Right renal pelvis (tissue), 4 donors: ENCODE measurements at places on chromosomes 12 and 14. TPM values are rescaled to one million over a fixed set of nuclear protein-coding genes. Genes with fewer than 3 reads are reported as not detected.

DNA sequence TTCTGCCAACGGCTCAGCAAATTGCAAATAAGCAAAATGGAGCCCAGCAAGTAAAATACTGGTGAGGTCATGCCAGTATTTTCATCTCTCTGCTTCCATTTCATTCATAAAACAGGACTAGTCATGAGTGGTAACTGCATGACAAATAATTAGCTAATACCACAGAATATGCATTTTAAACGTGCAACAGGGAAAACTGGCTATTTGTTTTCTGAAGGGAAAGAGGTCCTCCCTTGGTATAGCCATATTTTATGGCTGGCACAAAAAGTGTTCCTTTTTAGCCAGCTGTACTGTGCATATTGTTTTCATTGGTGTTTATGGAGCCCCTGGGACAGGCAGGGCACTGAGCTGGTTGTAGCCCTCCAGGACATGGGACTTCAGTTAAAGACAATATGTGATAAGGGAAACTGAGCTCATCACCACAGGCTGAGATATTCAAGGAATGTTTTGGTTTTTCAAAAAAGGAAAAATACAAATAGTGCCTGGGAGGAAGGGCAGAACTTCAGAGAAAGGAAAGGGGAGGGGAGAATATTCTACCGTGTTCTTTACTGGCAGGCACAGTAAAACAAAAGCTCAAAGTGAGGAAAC lies 26.1 kb upstream of the FOXN3 start:
- DNase-seq: no peak

- DNase-seq: no peak
Observed at GRCh38 chr14:50083467-50084337, 32.7 kb downstream of the VCPKMT start.

DNA sequence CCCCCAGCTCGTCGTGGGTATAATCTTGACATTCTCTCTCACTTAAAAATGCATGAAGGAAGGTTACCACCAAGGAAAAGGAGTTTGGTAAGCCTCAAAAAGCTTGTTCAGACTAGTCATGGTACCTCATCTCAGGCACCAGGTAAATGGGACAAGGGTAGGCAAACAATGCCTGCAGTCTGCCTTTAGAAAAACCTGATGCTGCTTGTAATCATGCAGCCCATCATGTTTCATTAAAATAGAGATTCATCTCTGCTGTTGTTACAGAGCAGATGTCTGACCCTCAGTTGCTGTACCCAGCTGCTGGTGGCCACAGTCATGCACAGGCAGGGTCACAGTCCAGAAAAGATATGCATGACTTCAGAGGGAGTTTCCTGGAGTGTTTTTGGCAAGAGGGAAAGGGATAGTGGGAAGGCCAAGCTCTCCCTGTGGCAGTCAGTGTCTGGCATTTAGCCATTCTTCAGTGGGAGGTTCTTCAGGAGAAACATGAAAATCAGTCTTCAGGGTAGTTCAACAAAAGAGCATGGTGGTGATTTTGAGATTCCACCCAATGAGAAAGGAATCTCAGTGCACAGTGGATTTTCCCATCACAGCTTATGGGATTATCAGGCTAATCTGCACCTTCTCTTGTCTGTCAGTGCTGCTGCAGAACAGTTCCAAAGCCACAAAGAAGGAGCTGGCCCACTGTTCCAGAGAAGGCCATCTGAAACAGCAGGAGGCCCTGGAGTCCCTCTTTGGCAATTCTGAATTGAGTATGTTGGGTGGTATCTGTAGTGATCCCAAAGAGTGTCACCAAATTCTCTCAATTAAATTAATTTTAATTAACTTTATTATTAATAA lies 202.7 kb upstream of the FRMD6 start:
- DNase-seq: no peak

DNA sequence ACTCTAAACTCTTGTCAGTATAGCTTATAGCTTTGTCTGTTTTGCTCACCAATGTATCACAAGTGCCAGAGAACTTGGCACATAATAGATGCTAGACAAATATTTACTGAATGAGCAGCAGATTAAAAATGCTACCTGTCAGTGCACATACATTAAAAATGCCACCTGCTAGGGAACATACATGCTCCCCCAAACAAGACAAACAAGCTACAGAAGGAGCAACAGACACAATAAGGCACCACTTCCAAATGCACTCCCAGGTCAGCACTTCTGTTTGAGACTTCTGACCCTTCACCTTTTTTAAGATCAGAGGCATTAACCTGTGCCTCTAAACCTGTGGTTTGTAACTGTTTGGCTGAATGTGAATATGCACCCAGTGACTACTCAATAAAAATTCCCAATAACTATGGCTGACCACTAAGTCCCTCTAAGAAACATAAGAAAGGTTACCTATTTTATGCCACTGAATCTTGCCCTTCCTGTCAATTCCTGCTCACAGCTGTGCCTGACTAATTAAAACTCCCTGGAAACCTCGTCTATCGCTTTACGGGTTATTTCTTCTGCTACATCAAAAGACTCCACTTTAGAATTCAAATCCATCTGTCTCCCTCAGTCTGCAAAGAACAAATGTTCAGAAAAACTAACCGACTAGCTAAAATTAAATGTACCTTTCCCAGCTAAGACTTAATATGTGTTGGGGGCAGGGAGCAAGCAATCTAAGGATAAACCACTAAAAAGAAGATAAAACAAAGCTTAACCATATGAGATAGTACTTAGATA lies 41.0 kb downstream of the HECTD4 start:
- no peak for DNase-seq

DNA sequence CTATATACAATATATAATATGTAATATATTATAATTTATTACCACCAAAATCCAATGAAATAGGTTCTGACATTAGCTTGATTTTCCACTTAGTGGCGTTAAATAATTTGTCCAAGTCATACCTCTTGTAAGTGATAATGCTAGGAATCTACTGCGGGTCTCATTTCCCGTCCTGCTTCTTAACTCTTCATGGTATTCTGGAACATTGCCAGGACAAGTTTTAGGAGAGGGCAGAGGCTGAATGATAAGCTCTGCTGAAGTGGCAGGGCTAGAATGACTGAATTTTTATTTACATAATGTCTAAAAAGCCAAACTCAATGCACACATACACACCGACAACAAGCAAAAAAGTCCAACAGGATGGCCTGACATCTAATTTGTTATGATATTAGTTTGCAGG lies 70.4 kb upstream of the PTPRQ start:
- no peak for DNase-seq

The NGDN gene
- 62.3 TPM for polyA plus RNA-seq

GRCh38 chr12:89710873-89711750 lies 2.5 kb upstream of the ATP2B1 start:
- no peak for DNase-seq

- DNase-seq: no peak
Observed at GRCh38 chr14:71554959-71555612, 377.1 kb upstream of the RGS6 start.
